ENCODE measurements at places on chromosomes 6 and 20.

- DNase-seq, result no peak
Measured at GRCh38 chr6:1784422-1784884, 174.7 kb downstream of the FOXC1 start.

DNA sequence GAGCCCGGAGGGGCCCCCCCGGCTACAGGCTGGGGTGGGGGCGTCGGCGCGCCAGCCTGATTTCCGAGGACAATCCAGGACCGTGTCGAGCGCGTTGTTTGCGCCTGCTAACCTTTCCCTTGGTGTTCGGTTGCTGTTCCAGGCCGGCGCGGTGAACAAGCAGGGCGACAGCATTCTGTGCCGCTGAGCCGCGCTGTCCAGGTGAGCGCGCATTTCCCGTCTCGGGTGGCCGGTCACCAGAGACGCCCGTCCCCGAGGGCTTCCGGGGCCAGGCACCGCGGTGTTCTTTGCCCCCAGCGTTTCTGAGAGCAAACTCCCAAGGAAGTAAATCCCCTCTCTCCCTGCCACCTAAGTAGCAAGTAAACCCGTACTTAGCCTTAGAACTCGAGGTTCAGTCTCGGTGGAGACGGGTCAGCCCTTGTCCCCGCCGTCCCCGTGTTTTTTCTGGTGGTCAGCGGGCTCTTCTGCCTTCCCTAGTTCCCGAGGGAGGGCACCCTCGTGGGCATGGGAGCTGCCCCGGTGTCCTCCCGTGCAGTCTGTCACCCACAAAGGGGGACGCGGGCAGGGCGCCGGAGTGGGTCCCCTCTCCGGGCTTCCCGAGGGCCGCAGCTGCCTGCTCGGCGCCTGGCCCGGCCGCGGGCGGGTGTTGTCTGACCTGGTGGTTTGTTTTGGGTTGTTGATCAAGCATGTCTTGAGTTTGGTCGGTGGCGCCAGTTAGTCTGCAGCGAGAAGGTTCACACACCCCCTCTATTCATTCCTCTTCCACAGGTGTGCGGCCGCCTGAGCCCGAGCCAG is 1.5 kb downstream of the ID4 start:
- DNase-seq, result no peak

DNA sequence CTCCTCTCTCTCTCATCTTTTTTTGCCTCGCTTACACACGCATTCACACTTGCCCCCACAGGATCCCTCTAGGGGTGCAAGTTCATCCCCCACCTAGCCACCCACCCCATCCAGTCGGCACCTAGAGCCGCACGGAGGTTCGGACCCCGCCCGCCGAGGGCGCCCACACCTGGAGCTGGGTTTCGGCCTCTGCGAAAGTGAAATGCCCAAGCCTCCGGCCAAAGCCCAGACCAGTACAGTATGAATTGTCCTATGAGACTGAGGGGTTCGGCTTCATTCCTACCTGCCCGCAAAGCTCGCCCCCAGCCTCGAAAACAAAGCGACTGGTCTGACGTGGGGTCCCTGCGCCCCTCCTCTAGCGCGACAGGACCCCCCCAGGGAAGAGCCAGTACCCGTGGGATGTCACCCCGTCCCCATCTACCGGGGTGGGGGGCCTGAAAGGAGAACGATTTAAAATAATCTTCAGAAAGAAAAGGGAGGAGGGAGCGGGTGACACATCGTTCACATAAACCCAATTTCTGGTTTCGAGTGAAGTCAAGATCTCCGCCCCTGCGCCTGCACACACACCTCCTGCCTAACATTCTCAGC is 1.5 kb downstream of the TFAP2A start:
- DNase-seq, result no peak

GRCh38 chr6:106244931-106245330 is 80.6 kb downstream of the ATG5 start:
- no peak for DNase-seq

GRCh38 chr6:25918083-25918683 is 12.3 kb downstream of the SLC17A2 start:
- no peak for DNase-seq

DNA sequence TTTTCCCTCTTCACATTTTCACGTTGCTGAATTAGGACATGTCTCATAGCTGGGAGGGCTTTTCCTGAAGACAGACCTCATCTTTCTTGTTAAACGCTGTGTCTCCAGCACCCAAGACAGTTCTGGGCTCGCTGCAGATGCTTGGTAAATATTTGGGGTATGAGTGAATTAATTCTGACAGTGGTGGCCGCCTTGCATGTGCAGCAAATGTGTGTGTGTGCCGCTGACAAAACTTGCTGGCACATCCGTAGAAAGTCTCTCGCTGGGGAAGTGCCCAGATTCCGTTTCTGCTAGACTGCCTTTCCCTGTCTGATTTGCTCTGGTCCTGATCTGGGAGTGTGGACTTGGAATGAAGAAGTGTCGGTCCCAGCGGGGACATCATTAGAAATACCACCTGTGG is 48.2 kb upstream of the ZNFX1 start:
- DNase-seq, result no peak

GRCh38 chr20:25319241-25320034 is 71.2 kb downstream of the ABHD12 start:
- no peak for DNase-seq
